Immature natural killer cell (primary cell): ENCODE measurements at places on chromosomes 16 and 17.

GRCh38 chr17:12296209-12296625, 275.5 kb downstream of the MAP2K4 start:
- DNase-seq, result no peak
- no peaks in the 10 kb centered on the region for H3K36me3 ChIP-seq
- no peaks in the 10 kb centered on the region for H3K27me3 ChIP-seq
- H3K4me3 ChIP-seq, result no peak overlapping the region

- no peak for DNase-seq
- peak overlapping the region; percentile 63 for H3K4me3 ChIP-seq
- peaks cover 10% of the 10 kb centered on the region for H3K27me3 ChIP-seq
- H3K4me1 ChIP-seq, result peaks cover 96% of the 10 kb centered on the region
- H3K36me3 ChIP-seq, result no peaks in the 10 kb centered on the region
These were observed 134.7 kb downstream of the ANKRD11 start for GRCh38 chr16:89355686-89356085.

GRCh38 chr16:59683709-59684108, 949.6 kb upstream of the GOT2 start:
- H3K4me3 ChIP-seq, result no peak overlapping the region
- no peak for DNase-seq
- no peaks in the 10 kb centered on the region for H3K27me3 ChIP-seq
- H3K36me3 ChIP-seq, result peaks cover 5% of the 10 kb centered on the region

GRCh38 chr16:22219389-22220068, 13.5 kb downstream of the EEF2K start:
- peaks cover 4% of the 10 kb centered on the region for H3K36me3 ChIP-seq
- no peak overlapping the region for H3K4me3 ChIP-seq
- no peak for DNase-seq

GRCh38 chr16:53549970-53550690, 47.1 kb upstream of the AKTIP start:
- H3K4me3 ChIP-seq, result no peak overlapping the region
- peak; percentile 36 for DNase-seq
- H3K36me3 ChIP-seq, result no peaks in the 10 kb centered on the region
- peaks cover 20% of the 10 kb centered on the region for H3K4me1 ChIP-seq
- H3K27me3 ChIP-seq, result peaks cover 6% of the 10 kb centered on the region

DNA sequence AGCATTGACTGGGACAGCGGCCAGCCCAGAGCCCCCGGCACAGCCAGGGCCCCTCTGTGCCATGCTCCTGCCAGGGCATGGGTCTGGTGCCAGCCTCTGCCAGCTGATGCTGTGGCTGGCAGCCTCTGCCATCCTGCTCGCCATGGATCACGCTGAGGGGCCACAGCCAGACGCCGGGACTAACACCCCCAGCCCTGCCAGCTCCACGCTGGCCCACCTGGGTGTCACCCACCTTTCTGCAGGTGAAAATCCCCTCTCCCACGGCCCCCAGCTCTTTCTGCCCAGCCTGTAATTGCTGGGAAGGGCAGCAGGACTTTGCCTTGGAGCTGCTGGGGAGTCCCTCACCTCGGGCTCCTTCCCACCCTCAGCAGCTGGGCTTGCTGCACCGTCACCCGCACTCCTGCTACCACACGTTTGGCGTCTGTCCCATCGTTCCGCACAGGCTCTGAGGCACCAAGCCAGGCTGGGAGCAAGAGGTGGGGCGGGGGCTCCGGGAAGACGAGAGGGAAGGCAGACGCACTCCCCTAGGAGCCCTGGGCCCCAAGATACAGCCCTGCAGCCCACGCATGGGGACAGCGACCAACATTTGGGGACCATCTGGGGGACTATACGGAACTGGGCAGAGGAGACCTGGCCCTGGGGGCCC, 42.0 kb upstream of the ACSF3 start:
- no peak for DNase-seq
- no peaks in the 10 kb centered on the region for H3K4me1 ChIP-seq
- H3K27ac ChIP-seq, result no peak overlapping the region
- H3K36me3 ChIP-seq, result no peaks in the 10 kb centered on the region
- no peak overlapping the region for H3K4me3 ChIP-seq

DNA sequence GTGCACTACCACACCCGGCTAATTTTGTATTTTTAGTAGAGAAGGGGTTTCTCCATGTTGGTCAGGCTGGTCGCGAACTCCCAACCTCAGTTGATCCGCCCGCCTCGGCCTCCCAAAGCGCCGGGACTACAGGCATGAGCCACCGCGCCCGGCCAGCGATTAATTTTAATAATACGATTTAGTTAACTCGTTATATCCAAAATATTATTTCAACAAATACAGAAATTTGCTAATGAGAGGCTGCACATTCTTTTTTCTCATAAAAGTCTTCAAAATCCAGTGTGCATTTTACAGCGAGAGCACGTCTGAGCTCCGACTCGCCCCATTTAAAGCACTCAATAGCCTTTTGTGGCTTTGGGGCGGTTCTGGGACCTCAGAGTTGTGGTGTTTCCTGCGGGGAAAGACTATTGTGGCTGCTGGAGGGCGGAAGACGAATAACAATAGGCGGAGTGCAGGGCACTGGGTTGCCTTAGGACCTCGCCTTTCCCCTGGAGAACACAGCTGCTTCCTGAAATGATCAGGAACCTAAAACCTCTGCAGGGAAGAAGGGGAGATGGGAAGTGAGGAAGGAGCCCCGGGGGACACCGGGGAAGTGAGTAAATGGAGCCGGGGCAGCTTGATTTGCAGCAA, 2.9 kb upstream of the ZSCAN10 start:
- H3K27ac ChIP-seq, result peak overlapping the region; percentile 82
- H3K4me3 ChIP-seq, result peak overlapping the region; percentile 87
- H3K36me3 ChIP-seq, result no peaks in the 10 kb centered on the region
- H3K4me1 ChIP-seq, result peaks cover 61% of the 10 kb centered on the region
- no peak for DNase-seq

GRCh38 chr16:82302042-82302727, 132.2 kb upstream of the MPHOSPH6 start:
- no peaks in the 10 kb centered on the region for H3K36me3 ChIP-seq
- H3K4me1 ChIP-seq, result no peaks in the 10 kb centered on the region
- no peak overlapping the region for H3K4me3 ChIP-seq
- H3K27ac ChIP-seq, result no peak overlapping the region
- H3K27me3 ChIP-seq, result no peaks in the 10 kb centered on the region

- no peaks in the 10 kb centered on the region for H3K27me3 ChIP-seq
- DNase-seq, result no peak
- no peak overlapping the region for H3K4me3 ChIP-seq
- peak overlapping the region; percentile 21 for H3K27ac ChIP-seq
- no peaks in the 10 kb centered on the region for H3K4me1 ChIP-seq
These were observed 19.6 kb downstream of the NT5M start for GRCh38 chr17:17322516-17323510.

DNA sequence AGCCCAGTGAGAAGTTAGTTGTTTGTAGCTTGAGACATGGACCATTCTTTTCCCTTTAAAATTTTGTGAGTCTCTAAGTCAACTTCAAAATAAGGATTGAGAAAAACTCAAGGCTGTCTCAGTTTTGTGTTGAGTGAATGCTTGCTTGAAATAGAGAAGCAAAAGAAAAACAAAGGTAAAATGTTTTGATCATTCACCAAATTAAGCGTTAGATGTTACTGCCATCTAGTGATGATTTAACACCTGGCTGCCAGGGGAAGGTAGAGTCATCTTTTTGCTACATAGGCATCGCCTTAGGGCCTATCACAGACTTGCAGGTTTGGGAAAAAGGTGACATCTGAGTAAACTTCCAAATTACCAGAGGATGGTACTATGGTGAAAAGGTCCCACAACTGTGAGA, 74.4 kb downstream of the PCTP start:
- H3K36me3 ChIP-seq, result no peaks in the 10 kb centered on the region
- H3K27ac ChIP-seq, result no peak overlapping the region
- no peaks in the 10 kb centered on the region for H3K4me1 ChIP-seq
- DNase-seq, result no peak
- no peaks in the 10 kb centered on the region for H3K27me3 ChIP-seq

DNA sequence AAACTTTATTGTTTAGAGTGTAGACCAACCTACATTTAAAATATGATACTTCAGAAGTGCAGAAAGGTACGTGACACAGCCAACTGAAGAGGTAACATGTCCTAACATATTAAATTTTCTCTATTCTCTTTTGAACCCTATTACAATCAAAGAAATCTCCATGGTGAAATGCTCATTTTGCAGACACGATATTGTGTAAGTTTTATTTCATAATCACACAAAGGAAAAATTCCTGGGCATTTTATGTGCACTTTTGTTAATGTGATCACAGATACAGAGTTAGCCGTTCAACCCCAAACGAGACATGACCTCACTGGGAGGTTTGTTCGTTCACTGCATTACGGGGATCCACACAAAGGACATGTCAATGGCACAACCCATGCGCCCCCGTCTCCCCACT, 21.8 kb downstream of the KCNJ16 start:
- no peak overlapping the region for H3K4me3 ChIP-seq

GRCh38 chr17:38982858-38983746, 15.9 kb upstream of the FBXO47 start:
- H3K27ac ChIP-seq, result no peak overlapping the region
- no peaks in the 10 kb centered on the region for H3K4me1 ChIP-seq
- peaks cover 3% of the 10 kb centered on the region for H3K27me3 ChIP-seq
- DNase-seq, result peak; percentile 63
- no peaks in the 10 kb centered on the region for H3K36me3 ChIP-seq

GRCh38 chr17:1373707-1374237, 26.2 kb downstream of the YWHAE start:
- H3K36me3 ChIP-seq, result no peaks in the 10 kb centered on the region
- DNase-seq, result no peak
- no peak overlapping the region for H3K4me3 ChIP-seq
- peaks cover 84% of the 10 kb centered on the region for H3K4me1 ChIP-seq
- H3K27me3 ChIP-seq, result peaks cover 2% of the 10 kb centered on the region

GRCh38 chr17:73069841-73070240, 22.6 kb downstream of the SLC39A11 start:
- no peak for DNase-seq
- H3K4me1 ChIP-seq, result no peaks in the 10 kb centered on the region
- H3K4me3 ChIP-seq, result no peak overlapping the region
- peaks cover 20% of the 10 kb centered on the region for H3K36me3 ChIP-seq
- no peaks in the 10 kb centered on the region for H3K27me3 ChIP-seq
- no peak overlapping the region for H3K27ac ChIP-seq

DNA sequence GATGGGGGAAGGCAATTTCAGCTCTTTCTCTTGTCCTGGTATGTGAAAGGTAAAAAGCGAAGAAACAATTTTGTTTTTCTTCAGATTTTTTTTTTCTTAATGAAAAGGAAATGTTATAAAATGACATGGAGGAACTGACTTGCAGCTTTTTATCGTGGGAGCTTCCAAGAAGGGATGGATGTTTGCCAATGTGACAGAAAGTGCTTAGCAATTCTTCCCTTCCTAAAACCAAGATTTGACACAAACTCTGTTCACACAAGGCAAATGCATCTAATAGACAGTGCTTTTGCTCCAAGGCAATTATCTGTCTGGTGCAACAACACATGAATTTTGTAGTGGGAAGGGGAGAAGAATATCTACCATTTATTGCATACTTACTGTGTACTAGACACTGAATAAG, 988.5 kb downstream of the CDH11 start:
- no peaks in the 10 kb centered on the region for H3K36me3 ChIP-seq
- DNase-seq, result no peak
- no peaks in the 10 kb centered on the region for H3K4me1 ChIP-seq
- no peak overlapping the region for H3K4me3 ChIP-seq

- no peak overlapping the region for H3K4me3 ChIP-seq
- H3K27me3 ChIP-seq, result peaks cover 65% of the 10 kb centered on the region
- H3K36me3 ChIP-seq, result no peaks in the 10 kb centered on the region
- H3K4me1 ChIP-seq, result peaks cover 42% of the 10 kb centered on the region
These were observed 4.3 kb downstream of the HOXB6 start for GRCh38 chr17:48600244-48601098.

GRCh38 chr17:77248216-77249114, 107.7 kb downstream of the SEC14L1 start:
- H3K36me3 ChIP-seq, result no peaks in the 10 kb centered on the region
- H3K27me3 ChIP-seq, result peaks cover 7% of the 10 kb centered on the region
- no peak overlapping the region for H3K27ac ChIP-seq

DNA sequence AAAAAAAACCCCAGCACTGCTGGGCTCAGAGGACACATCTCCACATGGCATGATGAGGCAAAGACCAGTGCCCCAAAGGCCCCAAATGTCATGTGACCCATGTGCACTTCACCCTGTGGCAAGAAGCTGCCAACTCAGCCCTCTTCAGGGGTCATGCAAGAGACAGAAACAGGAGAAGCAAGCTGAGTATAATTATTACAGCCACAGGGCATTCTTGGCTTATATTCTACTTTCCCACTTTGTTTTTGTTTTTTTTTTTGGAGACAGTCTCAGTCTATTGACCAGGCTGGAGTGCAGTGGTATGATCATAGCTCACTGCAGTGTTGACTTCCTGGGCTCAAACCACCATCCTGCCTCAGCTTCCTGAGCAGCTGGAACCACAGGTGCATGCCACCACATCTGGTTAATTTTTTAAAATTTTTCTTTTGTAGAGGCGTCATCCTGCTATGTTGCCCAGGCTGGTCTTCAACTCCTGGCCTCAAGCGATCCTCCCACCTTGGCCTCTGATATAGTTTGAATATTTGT, 32.7 kb upstream of the LITAF start:
- H3K4me3 ChIP-seq, result peak overlapping the region; percentile 86
- H3K4me1 ChIP-seq, result peaks cover 69% of the 10 kb centered on the region
- peak; percentile 71 for DNase-seq
- H3K36me3 ChIP-seq, result no peaks in the 10 kb centered on the region

DNA sequence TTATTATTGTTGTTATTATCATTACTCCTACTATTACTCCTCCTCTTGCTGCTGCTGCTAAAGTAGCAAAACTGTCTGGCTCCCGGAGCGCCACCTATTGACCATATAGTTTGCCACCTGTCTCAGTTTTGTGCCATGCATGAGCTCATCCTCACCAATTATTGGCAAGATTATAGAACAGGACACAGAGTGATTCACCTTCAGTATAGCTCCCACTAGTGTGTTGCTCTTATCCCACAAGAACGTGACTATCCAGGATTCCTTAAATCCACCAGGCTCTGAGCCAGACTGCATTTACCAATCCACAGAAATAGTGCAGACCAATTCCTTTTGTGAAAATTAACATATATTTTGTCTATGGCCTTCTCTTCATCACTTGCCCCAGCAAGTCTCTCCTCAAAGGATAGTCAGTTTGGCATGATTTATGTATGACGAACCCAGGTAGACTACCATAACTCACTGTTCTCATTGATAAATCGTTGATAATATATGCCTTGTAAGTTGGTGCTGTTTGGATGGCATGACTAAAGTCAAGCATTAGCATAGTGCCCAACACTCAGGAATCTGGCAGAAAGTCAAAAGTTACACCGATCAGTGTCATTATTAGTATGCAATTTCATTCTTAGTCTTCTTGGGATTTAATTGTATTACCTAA, 405.5 kb upstream of the HSBP1 start:
- H3K4me1 ChIP-seq, result no peaks in the 10 kb centered on the region
- no peak overlapping the region for H3K4me3 ChIP-seq
- no peak for DNase-seq
